Stimulated activated CD4-positive, alpha-beta T cell treated with anti-CD3 and anti-CD28 coated beads, TNF-alpha, amount 100 ng/mL, for 24 hours (primary cell): ENCODE measurements at places on chromosomes 6 and 20.

- no peak for DNase-seq
These were observed 232.7 kb upstream of the TENT5A start for GRCh38 chr6:81985191-81985590.

DNA sequence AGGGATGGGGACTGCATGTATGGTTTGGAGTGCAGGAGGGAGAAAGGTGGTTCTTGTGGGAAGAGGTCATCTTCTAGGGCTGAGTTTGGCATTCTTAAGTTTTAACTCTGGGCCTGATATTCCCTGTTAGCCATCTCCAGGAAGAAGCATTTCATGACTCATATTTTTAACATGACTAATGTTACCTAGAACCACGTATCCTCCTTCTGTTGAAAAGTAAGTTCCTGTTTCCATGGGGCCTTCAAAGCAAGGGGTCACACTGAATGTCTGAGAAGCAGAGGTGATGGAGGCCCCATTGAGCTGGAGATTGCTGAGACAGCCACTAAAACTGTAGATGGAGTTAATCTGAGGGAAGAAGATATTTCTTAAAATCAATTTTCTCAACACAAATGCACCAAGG lies 30.2 kb downstream of the FAM229B start:
- no peak for DNase-seq

DNA sequence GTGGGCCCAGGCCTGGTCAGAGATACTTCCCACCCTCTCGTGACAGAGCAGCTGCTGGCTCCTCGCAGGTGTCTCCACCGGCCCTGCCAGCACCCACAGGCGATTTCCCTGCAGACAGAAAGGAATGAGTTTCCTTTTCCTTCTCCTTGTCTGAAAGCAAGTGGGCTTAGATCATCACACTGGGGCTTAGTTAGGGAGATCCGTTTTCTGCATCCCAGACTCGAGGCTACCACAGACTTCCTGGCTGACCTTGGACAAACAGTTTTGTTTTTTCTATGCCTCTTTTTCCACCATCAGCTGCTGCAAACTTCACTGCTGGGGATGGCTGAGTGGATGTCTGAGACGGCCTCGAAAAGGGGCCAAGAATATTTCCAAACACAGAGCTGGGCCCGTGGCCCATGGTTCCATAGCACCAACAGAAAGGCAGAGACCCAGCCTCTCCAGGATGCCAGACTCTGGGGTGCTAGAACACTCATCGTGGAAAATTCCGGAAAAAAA lies 86.5 kb downstream of the BANF2 start:
- no peak for DNase-seq

DNA sequence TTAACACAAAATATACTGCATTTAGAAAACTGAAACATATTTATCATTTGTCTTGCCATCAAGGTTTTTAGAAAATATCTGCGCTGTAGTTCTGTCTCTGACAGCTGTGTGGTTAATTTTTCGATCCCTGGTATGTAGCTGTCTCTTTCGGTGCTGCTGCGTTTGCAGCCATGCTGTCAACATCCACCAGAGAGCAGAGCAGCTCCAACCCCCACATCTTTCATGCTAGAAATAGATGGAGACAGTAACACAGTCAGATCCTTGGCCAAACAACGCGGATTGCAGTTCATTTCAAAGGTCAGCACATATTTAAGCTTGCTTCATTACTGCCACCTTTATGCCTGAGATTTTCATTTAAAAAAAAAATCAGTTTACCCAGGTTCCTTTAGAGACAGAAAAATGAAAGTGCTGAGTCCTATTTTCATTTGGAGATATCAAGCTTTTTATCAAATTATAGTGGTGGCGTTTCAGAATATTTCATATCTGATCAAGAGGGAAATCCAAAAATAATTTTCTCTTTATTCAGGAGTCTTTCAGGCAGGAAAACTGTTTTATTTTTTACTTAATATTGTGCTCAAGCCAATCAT lies 157.7 kb upstream of the MMS22L start:
- DNase-seq: no peak

- peak; percentile 58 for DNase-seq
These were observed 17.3 kb downstream of the GABRR2 start for GRCh38 chr6:89297695-89298351.

DNA sequence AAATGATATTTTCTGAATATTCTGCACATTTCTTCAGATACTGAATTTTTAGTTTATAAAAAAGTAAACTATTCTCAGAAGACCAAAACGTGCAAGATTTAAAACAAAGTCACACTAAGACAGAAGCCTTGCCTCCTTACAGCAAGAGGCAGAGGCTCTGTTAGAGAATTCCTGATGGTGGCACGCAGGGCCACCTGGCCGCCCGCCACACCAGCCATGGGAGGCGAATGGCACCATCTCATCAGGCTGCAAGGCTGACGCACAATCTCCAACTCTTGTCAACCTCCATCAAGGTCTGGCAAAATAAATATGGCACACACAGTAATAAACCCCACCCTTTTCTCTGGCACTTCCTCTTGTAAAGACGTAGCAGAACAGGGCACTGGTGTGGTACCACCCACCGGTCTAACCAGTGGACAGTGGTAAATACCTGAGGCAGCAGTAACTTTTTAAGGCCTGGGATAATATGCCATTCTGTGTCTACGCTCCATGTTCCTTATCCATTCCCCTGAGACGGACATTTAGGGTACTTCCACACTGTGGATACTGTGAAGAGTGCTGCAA lies 111.4 kb downstream of the WDR27 start:
- no peak for DNase-seq

GRCh38 chr20:54207053-54207742 lies 689 bp upstream of the PFDN4 start:
- no peak for DNase-seq

- DNase-seq: no peak
These were observed 7.2 kb upstream of the TRIB3 start for GRCh38 chr20:373171-373890.

GRCh38 chr6:88730611-88731011 lies 232.8 kb downstream of the RNGTT start:
- no peak for DNase-seq

GRCh38 chr6:144063246-144063743 lies 32.1 kb downstream of the SF3B5 start:
- no peak for DNase-seq

- DNase-seq: no peak
These were observed 39.5 kb downstream of the RNASET2 start for GRCh38 chr6:166916824-166917223.

DNA sequence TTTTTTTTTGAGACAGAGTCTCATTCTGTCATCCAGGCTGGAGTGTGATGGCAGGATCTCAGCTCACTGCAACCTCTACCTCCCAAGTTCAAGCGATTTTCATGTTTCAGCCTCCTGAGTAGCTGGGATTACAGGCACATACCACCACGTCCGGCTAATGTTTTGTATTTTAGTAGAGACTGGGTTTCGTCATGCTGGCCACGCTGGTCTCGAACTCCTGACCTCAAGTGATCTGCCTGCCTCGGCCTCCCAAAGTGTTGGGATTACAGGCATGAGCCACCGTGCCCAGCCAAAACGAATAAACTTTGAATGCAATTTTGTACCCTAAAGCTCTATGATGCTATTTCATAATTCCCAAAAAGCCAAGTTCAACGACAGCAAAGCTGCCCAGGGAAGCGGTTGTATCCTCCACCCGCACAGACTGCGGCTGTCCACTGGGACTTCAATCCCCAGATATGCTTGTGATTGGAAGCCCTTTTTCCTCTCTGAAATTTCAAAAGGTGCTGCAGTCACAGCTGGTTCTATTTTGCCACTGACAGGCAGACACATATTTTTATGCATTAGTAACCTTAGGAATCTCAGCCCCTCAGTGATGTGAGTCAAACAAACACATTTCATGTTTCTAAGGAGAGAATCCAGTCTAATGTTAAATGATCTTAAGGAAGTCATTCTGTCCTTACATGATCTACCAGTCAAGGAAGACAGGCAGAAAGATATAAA lies 8.7 kb upstream of the RAMACL start:
- no peak for DNase-seq

- DNase-seq: no peak
These were observed 186.1 kb upstream of the SLC24A3 start for GRCh38 chr20:19026121-19026878.

DNA sequence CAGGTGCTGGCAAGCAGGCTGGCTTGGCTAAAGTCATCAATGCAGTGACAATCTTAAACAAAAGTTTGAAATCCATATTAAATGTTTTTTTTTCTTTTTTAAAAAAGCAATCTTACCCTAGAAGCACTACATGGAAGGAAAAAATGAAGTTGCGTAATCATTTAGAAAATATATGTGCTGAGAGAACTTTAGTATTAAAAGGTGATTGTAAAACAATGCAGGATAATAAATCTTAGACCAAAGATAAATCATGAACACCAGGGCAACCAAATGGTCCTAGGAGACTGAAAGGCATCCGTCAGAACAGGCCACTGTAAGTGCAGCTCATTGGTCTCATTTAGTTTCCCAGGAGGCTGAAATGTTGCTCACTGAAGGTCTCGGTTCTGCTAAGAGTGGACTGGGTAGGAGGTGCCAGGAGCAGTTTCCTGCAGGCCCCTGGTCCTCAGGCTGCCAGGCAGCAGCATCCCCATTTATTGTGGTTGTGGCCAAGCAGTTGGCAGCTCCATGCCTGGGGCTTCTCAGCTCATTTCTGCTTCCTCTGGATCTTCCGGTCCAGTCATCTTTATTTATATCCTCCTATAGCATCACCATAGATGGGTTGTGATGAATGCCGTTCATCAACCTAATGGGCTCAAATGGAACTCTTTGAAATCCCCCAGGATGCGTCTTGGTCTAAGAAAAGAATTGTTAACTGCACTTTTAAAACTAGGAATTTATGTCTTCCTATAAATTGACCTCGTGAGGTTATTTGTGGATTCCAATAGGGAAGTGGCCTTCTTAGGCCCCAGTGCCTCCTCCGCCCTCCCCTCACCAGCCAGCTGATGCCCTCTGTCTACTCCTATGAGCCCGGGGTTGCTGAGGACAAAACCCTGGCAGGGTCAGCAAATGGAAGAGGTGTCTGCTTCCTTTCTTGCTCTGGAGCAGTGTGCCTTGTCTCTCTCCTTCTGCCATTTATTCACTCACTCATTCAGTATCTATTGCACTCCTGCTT lies 269.0 kb downstream of the UST start:
- no peak for DNase-seq

DNA sequence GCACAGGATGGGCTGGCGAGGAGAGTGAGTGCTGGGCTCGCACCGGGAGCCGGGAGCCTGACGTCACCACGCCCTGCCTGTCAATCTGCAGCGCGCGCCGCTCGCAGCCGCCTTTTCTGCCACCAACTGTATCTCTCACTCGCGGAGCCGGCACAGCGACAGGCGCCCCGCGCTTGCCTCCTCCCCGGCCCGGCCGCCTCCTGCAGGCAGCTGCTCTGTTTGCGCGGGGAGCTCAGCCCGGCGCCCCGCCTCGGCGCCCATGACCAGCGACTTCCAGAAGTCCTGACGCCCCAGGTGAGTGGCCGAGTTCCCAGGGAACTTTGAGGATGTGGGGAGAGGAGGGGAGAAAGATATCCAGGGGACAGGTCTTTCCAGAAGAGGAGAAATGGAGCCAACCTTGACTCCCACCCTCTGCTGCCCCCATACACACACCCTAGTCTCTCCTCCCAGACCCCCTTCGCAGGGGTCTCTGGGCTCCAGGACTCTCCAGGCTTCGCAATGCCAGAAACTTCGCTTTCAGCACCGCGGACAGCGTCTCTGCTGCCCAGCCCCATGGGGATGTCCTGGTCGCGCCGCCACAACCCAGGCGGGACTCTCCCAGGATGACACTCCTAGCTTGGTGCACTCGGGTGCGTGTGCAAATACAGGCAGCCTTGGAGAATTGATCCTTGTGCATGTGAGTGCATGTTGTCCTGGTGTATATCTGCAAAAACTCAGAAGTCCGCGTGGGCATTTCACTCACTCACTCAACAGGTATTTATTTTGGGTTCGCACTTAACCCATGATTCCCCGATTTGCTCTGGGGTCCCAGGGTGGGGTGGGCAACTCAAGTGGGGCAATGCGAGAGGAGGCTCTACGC lies at the start of gene GPR6:
Gene GPR6 (plus strand): TSS at position 138 of the 859 bp plus-strand sequence. CDS start 802 bp downstream, outside the sequence.
- no peak for DNase-seq

DNA sequence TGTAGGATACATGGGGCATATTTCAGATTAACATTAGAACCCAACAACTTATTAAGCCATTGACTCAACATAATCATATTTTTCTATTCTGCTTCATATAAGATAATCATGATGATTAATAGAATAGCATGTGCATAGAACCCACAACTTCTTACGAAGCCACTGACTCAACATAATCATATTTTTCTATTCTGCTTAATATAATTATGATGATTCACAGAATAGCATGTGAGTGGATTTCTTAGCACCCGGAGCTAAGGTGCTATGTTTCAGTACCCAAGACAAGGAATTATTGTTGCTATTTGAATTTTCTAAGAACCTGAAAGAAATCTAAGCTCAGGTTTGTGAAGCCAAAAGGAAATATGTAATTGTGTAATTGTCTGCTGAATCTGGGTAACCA lies 96.8 kb downstream of the TENT5A start:
- DNase-seq: no peak

GRCh38 chr6:110933912-110934311 lies 24.6 kb upstream of the GTF3C6 start:
- DNase-seq: no peak

DNA sequence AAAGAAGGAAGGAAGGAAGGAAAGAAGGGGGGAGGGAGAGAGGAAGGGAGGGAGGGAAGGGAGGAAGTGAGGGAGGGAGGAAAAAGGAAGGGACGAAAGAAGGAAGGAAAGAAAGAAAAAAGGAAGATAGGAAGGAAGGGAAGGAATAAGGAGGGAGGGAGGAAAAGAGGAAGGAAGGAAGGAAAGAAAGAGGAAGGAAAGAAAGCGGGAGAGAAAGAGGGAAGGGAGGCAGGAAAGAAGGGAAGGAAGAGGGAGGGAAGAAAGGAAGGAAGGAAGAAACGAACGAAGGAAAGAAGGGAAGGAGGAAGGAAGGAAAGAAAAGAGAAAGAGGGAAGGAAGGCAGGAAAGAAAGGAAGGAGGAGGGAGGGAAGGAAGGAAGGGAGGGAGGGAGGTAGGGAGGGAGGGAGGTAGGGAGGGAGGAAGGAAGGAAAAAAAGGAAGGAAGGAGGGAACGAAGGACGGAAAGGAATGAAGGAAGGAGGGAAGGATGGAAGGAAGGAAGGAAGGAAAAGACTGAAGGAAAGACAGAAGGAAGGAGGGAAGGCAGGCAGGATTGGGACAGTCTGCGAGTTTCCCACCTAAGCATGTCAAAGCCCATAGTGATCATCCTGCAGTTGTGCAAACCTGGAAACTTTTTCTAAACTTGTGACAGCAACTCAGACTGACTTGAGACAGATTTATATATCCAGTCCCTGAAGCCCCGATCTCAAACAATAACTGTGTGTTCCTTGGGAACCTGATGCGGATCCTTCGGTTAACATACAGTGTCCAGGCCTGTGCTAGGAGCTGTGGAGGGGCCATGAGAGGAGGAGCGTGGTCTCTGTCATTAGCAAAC lies 59.8 kb upstream of the IYD start:
- DNase-seq: no peak

DNA sequence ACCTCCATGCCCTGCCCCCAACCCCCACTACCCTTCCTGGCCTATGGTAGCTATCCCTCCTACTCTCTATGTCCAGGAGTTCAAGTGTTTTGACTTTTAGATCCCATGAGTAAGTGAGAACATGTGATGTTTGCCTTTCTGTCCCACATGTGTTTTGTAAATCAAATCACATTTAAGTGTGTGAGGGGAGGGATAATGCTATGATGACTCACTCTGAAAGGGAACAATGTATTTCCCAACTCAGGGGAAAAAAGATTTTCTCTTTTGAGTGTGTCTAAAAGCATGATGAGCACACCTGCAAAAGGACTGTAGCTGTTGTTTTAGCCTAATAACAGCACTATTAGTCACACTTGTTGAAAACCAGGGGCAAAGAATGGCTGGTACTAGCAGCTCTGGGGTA lies 193.7 kb downstream of the GJA10 start:
- no peak for DNase-seq
